ENCODE measurements at places on chromosomes 1 and 21. TPM values are rescaled to one million over a fixed set of nuclear protein-coding genes. Genes with fewer than 3 reads are reported as not detected.

The NUDT17 gene
- 0.63 TPM for total RNA-seq

The ZMPSTE24 gene
- 29.8 TPM for total RNA-seq

The SFN gene
- 192 TPM for total RNA-seq

The CRNN gene
- not detected for total RNA-seq

The UAP1 gene
- total RNA-seq = 33.4 TPM

The DPH2 gene
- 120 TPM for total RNA-seq

The OXCT2 gene
- total RNA-seq = 3.4 TPM

The GBP4 gene
- 0.23 TPM for total RNA-seq
